ENCODE measurements at places on chromosomes 7 and 10.
A peak's percentile ranks its signal among the peaks of the same experiment; 100 is the strongest.

DNA sequence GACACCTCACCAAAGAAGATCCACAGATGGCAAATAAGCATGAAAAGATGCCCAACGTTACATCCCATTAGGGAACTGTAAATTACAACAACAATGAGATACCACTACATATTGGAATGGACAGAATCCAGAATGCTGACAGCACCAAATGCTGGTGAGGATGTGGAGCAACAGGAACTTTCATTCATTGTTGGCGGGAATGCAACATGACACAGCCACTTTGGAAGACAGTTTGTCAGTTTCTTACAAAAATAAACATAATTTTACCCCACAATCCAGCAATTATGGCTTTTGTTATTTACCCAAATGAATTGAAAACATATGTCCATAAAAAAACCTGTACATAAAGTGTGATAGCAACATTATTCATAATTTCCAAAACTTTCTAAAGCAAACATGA, 176.8 kb downstream of the C7orf25 start:
- DNase-seq = no peak

DNA sequence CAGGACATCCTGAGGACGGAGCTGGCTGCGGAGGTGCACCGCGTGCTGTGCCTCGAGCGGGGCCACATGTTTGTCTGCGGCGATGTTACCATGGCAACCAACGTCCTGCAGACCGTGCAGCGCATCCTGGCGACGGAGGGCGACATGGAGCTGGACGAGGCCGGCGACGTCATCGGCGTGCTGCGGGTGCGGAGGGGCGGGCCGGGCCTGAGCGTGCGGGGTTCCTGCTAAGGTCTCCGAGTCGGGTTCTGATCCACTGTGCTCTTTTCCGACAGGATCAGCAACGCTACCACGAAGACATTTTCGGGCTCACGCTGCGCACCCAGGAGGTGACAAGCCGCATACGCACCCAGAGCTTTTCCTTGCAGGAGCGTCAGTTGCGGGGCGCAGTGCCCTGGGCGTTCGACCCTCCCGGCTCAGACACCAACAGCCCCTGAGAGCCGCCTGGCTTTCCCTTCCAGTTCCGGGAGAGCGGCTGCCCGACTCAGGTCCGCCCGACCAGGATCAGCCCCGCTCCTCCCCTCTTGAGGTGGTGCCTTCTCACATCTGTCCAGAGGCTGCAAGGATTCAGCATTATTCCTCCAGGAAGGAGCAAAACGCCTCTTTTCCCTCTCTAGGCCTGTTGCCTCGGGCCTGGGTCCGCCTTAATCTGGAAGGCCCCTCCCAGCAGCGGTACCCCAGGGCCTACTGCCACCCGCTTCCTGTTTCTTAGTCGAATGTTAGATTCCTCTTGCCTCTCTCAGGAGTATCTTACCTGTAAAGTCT, 10.4 kb downstream of the ATG9B start:
- peak; percentile 92 for DNase-seq

DNA sequence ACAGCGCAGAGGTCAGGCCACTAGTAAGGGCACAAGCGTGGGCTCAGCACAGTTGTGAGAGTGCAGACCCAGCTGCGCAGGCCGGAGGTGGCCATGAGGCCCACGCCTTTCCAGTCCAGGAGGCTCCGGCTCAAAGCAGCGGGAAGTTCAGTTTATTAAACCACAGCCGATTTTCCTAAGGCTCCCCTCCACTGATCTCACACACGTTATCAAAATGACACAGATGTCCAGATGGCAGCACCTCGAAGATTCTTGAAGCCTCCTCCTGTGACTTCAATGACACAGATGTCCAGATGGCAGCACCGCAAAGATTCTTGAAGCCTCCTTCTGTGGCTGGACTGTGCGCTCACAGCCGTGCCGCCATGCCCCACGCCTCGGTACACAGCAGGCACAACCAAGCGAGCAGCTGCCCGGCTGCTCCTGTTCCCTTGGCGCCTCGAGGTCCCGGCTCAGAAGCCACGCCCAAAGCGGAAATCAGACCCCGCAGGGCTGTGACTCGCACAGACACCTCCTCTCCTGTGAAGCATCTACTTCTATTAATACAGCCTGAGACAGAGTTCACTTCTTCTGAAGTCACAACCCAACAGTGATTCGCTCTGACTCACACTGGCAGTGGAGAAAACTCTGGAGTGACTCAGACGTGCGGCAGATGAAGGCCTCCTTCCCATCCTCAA, 122.7 kb downstream of the MAD1L1 start:
- DNase-seq = peak; percentile 83

DNA sequence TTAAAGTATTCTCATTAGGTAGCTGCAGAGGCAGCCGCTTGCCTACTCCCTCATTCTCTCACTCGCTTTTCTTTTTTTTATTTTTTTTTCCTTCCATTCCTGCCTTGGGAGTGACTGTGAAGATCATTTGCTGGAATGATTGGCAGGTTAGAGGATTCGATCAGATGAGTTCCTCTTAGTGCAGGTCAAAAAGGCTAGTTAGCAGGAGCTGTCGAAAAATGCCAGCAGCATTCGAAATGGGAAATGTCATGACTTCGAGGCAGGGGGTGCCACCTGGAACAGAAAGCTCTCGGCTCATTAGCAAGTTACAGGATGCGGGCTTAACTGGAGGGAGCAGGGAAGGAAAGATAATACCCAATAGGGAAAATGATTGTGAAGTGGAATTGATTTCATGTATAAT, 137.5 kb upstream of the FZD1 start:
- DNase-seq = no peak

- peak; percentile 48 for DNase-seq
Observed at GRCh38 chr7:104328296-104328969, at the start of gene LHFPL3. Gene LHFPL3 (plus strand): TSS chr7:104328603.
